Activated naive CD8-positive, alpha-beta T cell treated with anti-CD3 and anti-CD28 coated beads, Interleukin-2, amount 10 ng/mL, durations not matched to agents 7 days and 5 days (primary cell): ENCODE measurements at places on chromosomes 2 and 18. TPM values are rescaled to one million over a fixed set of nuclear protein-coding genes. Genes with fewer than 3 reads are reported as not detected.

DNA sequence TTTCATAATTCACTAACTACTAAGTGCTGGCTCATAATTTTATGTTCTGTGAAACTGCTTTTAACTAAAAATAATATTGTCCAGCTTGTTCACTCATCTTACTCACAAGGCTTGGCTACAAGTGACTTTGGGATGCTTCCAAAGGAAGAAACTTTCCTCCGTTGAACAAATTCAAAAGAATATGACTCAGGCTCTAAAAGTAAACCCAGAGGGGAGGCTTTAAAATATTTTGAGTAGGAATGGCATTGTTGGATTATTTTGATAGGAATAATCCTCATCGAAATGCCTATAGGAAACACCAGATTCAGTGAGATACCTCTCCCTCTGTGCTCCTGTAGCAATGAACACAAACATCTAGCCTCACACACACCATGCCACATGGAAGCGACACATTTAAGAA is 25.2 kb upstream of the TLK1 start:
- no peak for DNase-seq
- peaks cover 3% of the 10 kb centered on the region for H3K4me1 ChIP-seq
- no peak overlapping the region for H3K27ac ChIP-seq
- no peak overlapping the region for H3K4me3 ChIP-seq

DNA sequence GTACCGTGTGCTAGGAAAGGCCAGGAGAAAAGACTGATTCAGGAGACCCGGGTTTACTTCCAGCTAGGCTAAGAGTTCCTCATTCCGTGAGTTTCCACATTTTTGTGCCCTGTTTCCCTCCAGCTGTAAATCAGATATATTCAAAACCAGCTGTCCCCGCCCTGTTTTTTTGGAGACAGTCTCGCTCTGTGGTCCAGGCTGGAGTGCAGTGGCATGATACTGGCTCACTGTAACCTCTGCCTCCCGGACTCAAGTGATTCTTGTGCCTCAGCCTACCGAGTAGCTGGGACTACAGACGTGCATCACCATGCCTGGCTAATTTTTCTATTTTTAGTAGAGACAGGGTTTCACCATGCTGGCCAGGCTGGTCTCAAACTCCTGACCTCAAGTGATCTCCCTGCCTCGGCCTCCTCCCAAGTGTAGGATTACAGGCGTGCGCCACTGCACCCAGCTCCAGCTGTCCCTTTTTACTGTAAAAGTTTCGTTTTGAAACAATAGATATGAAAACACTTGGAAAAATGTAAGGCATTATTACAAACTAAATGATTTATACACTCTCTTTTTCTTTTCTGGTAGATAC is 112.8 kb upstream of the SEC11C start:
- no peak for DNase-seq
- no peaks in the 10 kb centered on the region for H3K36me3 ChIP-seq
- H3K27me3 ChIP-seq: peaks cover 8% of the 10 kb centered on the region
- H3K4me3 ChIP-seq: no peak overlapping the region
- H3K4me1 ChIP-seq: no peaks in the 10 kb centered on the region

LRATD1 gene
- not detected for total RNA-seq

SPEG gene
- 23.6 TPM for total RNA-seq

GRCh38 chr18:47050468-47050867 is 15.0 kb upstream of the ELOA2 start:
- H3K4me1 ChIP-seq: no peaks in the 10 kb centered on the region
- peaks cover 13% of the 10 kb centered on the region for H3K27me3 ChIP-seq
- H3K27ac ChIP-seq: no peak overlapping the region
